Pulmonary artery endothelial cell (primary cell): ENCODE measurements at places on chromosomes 1 and 21.

GRCh38 chr1:211133393-211133835 lies 534 bp downstream of the KCNH1 start:
- no peak for DNase-seq

- no peak for DNase-seq
Observed at GRCh38 chr1:181189691-181190363, 101.3 kb downstream of the IER5 start.

- no peak for DNase-seq
Observed at GRCh38 chr1:153306303-153307220, 6.2 kb downstream of the PGLYRP3 start.

GRCh38 chr21:37407719-37408420 lies 41.3 kb downstream of the DYRK1A start:
- no peak for DNase-seq

DNA sequence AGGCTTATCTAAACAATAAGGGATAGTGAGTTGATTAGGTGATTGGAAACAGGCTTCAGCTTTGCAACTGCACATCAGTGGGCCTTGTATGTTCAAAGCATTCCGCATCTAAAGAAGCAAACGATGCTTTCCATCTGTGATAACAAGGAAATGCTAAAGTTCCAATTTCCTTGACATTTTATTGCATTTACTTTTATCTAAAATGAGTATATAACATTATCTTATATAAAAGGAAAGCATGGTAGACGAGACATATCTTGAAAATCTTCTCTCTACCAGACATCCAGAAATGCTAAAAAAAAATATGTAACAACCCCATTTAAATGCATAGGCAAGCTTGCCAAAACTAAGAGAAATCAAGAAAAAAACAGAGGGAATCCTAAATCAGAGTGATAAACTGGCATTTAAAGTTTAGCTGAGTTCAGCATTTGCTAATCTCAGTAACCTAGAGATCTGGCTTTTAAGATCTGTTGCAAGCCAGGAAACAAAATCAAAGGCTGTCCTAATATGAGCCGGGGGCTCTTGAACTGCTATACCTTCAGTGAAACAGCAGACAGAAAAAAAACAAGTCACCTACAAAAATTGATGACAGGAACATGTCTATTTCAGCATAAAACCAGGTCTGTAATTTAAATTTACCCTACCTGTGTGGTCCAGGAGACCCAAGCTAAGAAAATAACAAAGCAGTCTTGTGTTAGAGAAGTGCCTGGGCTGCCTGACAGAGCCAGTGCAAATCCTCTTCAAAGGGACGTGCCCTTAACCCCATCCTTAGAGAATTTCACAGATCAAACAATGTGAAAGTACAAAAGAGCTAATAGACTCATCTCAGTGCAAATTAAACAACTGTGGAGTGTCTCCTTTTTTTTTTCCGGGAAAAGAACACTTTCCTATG lies 3.1 kb upstream of the RGS13 start:
- DNase-seq: no peak

- DNase-seq: no peak
Observed at GRCh38 chr1:23645338-23645737, 46.3 kb upstream of the RPL11 start.

DNA sequence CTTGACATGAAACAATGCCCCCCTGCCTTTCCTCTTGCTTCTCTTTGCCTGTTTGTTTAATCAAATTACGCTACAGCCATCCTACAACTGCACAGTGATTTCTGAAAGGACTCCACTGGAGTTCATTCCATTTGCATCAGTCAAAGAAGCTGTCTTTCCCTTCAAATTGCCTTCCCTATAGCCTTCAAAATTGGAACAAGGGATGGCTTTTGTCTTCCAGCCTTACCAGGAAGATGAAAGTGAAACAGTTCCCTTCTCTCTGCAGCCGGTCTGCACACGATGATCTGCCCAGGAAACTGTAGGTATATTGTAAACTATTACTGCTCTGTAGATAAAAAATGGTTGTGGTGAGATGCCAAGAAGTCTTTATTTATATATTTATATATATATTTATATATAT lies 65.6 kb upstream of the ETS2 start:
- no peak for DNase-seq

DNA sequence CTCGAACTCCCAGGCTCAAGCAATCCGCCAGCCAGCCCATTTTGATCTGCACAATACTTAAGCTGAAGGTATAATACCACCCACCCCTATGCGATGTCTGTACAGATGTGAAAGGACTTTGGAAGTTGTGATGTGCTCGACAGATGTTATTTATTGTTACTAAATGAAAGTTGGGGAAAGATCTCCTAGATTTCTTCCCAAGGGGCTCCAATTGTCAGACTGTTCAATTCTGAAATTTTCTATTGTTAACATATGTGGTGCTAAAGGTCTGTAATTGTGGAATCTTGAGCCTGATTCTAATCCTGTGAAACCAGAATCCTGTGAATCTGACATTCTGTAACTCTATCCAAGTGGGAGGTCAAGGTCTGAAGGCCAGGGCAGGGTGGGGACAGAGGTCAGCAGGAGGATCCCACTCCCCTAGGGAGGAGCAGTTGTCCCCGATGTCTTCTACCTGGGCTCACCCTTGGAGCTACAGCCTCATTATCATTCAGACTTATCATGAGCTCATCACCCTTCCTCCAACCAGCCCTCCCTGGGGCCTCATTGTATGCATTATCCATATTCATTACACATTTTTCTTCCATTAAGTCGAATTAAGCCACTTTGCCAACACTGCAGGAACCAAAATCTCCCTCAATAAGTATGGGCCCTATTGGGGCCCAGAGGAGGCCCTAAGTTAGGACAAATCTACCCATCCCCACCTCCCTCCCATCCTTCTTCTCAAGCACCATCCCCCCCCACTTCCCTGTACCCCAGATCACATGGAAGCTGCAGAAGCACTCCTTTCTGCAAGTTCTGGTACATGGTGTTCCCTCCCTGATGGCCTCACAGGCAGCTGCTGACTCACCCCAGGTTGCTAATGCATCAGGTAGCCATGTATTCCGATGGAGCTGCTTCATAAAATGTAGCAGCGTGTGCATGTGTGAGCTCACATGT lies 32.3 kb downstream of the SHISAL2A start:
- DNase-seq: no peak

DNA sequence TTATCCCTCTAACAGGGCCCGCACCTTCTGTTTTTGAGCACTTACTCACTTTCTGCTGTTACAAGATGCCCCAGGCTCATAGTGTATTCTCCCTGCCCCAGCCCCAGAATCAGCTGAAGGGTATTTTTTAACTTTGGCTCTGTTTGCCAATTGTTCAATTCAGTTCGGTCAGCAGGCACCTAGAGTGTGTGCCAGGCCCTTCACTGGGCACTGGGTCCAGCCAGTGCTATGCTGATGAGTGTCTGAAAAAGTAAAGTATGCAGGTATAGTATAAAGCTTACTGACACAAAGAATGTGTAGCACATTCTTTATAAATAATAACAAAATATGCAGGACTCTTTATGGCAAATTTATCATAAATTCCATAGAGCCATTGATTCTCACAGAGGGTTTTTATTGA lies 35.0 kb downstream of the FHAD1 start:
- no peak for DNase-seq

- DNase-seq: no peak
Observed at GRCh38 chr1:186536273-186536890, 75.5 kb upstream of the PDC start.

GRCh38 chr1:240500647-240501046 lies 111.3 kb downstream of the GREM2 start:
- no peak for DNase-seq

DNA sequence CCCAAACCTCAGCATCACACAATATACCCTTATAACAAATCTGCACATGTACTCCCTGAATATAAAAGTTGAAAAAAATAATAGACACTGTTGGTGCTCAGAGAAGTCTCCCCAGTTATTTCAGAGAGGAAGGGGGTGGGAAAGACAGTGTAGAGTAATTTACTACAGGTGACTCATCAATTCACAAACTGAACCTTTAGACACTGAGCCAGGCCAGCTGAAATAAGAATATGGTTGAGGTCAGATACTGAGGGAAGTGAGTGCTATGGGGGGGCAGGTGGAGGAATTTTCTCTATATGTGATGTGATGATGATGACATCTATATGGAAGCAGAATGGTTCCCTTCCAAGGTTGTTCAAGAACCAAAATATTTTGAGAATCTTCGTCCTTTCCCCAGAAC lies 50.1 kb downstream of the MRPL39 start:
- no peak for DNase-seq

- no peak for DNase-seq
Observed at GRCh38 chr1:112322983-112323678, 72.9 kb upstream of the CTTNBP2NL start.

GRCh38 chr1:110237386-110238152 lies 27.5 kb downstream of the KCNC4 start:
- DNase-seq: no peak

GRCh38 chr21:35504951-35505466 lies 455.9 kb upstream of the RUNX1 start:
- no peak for DNase-seq

- DNase-seq: no peak
Observed at GRCh38 chr1:153648000-153648643, 10.4 kb upstream of the SNAPIN start.

GRCh38 chr1:19483261-19483660 lies 2.1 kb downstream of the CAPZB start:
- no peak for DNase-seq

- DNase-seq: no peak
Observed at GRCh38 chr1:31387612-31388011, 14.7 kb upstream of the FABP3 start.

- DNase-seq: no peak
Observed at GRCh38 chr1:15412843-15413242, 3.2 kb downstream of the EFHD2 start.
